ENCODE measurements at places on chromosomes 6 and 20.

DNA sequence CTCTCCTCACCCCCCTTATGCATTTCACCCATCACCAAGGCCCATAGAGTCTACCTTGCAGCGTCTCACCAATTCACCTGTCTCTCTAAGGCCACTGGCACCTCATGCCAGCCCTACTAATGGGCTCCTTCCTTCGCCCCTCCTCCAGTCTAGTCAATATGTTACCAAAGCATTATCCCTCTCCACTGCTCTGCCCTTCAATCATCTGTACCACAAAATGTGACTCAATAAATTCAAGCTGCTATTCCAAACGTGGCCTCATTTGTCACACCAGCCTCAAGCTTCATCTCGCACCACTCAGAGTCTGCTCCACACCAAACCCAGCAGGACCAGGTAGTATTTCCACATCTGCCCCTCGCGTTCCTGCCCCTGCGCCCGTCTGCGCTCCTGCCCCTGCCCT lies 21.8 kb upstream of the RPS6KA2 start:
- DNase-seq, result no peak

- no peak for DNase-seq
These were observed 47.3 kb downstream of the SLC35D3 start for GRCh38 chr6:136969433-136969832.

- DNase-seq, result no peak
These were observed 131.3 kb upstream of the OGFRL1 start for GRCh38 chr6:71157345-71157744.

DNA sequence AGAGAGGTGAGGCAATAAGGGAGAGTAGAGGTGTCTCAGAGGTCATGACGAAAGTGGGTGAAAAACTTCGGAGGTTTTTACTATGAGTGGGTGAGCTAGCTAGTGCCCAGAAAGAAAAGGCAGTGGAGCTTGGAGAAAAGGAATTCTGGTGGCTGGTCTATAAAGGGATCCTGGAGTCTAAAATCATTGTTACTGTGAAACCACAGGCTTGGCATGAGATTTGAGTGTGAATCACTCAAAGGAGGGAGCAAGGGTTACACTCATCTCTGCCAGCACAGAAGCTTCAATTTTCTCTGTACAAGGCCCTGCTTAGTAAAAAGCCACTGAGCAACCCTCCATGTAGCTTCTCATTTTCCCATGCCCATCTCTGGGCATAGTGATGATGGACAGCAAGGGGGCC lies 47.5 kb downstream of the CD83 start:
- no peak for DNase-seq

DNA sequence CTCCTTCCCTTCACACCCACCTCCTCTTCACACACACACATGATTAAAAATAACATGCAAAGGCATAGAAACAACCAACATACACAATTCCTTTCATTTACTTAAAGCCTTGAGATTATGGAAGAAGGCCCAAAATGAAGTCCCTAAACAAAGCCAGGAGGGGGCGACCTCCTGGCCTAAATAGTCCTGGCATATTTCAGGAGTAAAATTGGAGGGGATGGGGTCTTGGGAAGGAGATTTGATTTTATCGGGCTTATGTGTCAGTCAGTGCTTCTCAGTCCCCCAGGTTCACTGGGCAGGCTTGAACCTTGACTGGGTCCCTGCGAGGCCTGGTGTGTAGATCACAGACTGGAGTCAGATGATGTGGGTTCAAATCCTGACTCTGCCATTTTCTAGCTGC lies 266.4 kb downstream of the SAMD5 start:
- no peak for DNase-seq

- no peak for DNase-seq
These were observed 23.6 kb upstream of the NKAIN2 start for GRCh38 chr6:123780021-123780420.

DNA sequence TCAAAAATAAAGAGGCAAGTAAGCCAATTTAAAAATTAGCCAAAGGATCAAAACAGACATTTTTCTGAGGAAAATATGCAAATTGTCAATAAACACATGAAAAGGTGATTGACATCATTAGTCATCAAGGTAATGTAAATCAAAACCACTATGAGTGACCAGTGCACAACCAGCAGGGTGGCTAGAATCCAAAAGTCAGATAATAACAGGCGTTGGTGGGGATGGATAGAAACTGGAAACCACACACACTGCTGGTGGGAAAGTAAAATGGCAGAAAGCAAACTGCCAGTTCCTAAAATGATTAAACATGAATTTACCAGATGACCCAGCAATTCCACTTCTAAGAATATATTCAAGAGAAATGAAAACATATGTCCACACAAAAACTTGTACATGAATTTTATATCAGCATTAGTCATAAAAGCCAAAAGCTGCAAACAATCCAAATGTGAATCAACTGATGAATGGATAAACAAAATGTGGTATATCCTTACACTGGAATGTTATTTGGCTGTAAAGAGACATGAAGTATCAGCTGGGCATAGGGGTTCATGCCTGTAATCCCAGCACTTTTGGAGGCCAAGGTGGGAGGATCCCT lies 74.8 kb upstream of the MBOAT1 start:
- no peak for DNase-seq

- no peak for DNase-seq
These were observed 28.7 kb downstream of the ANKS1A start for GRCh38 chr6:34917626-34918285.

- DNase-seq, result no peak
These were observed 17.2 kb downstream of the UNC5CL start for GRCh38 chr6:41021832-41022231.

DNA sequence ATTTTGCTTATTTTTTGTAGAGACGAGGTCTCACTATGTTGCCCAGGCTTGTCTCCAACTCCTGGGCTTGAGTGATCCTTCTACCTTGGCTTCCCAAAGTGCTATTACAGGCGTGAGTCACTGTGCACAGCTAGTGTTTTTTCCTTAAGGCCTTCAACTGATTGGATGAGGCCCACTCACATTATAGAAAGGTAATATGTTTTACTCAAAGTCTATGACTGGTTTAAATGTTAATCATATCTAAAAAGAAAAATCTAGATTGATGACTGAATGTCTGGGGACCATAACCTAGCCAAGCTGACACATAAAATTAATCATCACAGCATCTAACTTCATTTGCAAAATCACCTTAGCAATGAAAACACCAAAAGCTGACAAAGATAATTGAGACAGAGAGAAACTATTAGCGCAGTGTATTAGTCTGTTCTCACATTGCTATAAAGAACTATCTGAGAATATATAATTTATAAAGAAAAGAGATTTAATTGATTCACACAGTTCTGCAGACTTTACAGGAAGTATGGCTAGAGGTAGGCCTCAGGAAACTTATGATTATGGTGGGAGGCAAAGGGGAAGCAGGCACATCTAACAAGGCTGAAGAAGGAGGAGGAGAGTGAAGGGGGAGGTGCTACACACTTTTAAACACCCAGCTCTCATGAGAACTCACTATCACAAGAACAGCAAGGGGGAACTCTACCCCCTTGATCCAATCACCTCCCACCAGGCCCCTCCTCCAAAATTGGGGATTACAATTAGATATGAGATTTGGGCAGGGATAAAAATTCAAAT lies 66.8 kb upstream of the ARHGAP18 start:
- no peak for DNase-seq

- no peak for DNase-seq
These were observed 11.8 kb downstream of the NINL start for GRCh38 chr20:25573288-25574251.

DNA sequence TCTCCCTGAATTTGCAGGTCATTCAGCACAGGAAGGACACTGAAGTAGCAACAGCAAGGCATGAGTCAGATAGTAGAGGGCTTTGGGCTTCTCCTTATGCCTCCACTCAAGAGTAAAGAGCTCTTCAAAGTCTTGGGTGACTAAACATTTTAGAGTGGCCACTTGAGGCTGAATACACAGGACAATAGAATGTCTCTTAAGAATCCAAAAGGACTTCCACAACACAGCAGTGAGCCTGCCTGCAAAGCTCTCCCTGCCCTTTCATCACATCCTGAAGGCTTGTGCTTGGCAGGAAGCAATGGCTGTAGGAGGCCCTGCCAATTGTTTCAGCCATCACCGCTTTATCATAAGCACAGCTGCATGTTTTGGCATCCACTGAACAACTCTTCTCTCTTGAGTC lies 36.8 kb downstream of the FOXQ1 start:
- no peak for DNase-seq

GRCh38 chr20:54086507-54087039 lies 16.2 kb upstream of the BCAS1 start:
- no peak for DNase-seq

- peak; percentile 41 for DNase-seq
These were observed 8.8 kb upstream of the CD83 start for GRCh38 chr6:14108571-14109410.

- DNase-seq, result no peak
These were observed 288.7 kb downstream of the CD109 start for GRCh38 chr6:73984571-73985210.

- DNase-seq, result no peak
These were observed 715.8 kb upstream of the HS3ST5 start for GRCh38 chr6:115058414-115059211.

DNA sequence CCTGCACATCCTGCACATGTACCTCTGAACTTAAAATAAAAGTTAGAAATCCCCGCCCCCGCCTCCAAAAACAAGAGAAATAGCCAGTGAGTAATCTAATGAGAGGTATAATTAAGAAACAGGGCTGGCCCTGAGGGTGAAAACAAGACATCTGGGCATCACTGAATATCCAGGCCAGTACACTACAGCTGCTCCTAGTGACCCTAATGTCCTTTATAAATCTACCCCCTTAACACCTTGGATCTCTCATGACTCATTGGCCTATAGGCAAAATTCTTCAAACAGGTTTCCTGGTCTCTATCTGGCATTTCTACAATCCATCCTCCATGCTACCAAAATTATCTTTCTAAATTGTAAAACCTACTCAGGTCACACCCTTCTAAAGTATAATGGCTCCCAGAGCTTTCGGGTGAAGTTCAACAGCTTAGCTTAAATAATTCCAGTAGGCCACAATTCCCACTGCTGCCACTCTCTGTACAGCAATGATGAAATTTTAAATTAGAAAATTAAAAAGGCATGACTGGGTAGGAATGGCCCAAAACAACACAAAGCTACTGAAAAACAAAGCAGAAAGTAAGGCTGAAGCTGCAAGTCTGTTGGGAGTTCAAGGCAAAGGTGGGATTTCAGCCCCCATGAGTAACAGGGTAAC lies 260.9 kb downstream of the GMDS start:
- DNase-seq, result no peak

DNA sequence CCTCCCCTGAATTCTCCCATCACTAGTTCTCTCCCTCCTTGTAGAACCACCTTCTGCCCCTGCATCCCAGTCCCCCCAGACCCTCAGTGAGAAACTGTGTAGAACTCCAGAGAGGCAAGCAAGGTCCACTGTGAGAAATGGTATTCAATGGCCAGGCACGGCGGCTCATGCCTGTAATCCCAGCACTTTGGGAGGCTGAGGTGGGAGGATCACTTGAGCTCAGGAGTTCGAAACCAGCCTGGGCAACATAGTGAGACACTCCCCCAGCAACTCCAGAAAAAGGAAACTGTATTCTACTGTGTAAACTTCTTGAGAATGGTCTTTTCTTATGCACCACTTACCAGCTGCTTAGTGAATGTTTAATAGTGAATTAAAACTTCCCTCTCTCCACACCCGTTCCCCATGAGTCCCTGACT lies 8.2 kb upstream of the CD83 start:
- DNase-seq, result no peak

- DNase-seq, result no peak
These were observed 19.3 kb upstream of the EFCAB8 start for GRCh38 chr20:32839227-32839981.

GRCh38 chr20:15922556-15922955 lies 650.7 kb downstream of the KIF16B start:
- no peak for DNase-seq

DNA sequence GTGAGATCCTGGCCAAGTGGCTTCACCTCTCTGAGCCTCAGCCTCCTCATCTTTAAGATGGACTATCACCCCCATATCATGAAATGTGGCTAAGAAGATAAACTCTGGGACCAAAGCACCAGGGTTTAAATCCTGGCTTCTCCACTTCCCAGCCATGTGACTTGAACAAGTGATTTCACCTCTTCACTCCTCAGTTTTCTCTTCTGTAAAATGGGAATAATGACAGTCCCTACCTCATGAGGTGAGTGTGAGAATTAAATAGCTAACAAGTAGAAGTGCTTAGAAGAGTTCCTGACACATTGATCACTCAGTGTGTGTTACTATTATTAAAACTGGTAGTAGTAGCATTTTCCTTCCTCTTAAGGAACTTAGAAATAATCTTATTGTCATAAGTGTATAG lies 516.9 kb upstream of the SULF2 start:
- DNase-seq, result no peak

GRCh38 chr6:98335594-98335993 lies 498.8 kb upstream of the POU3F2 start:
- DNase-seq, result no peak

DNA sequence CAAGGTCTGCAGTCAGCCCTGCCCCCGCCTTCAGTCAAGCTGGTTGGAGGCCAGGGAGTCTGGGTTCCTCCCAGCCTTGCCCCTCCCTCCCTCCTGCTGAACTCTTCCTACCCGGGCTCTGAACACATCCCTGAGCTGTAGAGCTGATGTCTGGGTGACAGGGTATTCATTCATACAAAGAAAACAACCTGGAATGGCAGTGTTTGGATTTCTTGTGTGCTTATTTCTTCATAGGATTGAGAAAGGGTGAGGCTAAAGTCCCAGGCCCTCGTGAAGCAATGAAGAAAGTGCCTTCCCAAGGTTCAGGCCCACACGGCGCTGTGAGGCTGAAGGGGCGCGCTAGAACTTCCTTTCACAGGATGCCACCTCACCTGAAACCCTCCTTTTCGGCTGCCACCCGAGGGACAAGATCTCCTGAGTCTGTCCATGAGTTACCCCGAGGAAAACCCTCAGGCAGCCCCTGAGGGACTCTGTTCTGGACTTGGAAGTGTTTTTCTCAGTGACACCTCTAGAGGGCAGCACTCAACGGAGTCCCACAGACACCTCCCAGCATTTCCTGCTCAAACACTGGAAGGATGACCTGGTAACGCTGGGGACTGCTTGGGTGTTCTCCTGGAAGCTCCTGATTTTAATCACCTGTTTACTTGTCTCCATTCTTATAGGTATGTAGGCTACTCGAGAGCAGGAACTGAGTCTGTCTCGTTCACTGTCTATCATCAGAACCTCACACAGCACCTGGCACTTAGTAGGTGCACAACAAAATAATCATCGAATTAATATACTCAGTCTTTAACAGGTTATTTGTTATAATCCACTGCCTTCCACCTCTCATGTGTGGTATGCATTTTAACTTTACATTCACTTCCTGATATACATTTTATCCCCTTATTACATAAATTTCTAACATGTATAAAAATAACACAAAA lies 11.8 kb upstream of the GSTA1 start:
- peak; percentile 41 for DNase-seq

DNA sequence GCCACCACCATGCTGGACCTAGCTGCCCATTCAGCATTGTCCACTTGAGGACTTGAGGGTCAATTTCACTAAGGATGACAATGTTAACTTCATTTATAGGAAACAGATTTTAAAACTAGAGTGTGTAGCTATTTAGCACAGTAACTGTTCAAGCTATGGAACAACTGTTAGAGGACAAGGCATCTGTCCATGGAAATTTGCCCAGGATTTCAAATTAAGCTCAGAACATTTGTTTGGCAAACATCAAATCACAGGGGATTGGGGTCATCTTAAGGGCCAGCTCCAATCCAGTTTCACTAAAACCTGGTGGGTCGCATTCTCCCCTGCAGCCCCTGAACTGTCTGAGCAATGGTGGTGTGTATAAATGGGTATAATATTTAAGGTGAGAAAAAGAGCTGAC lies 35.1 kb downstream of the PM20D2 start:
- no peak for DNase-seq

- DNase-seq, result no peak
These were observed 23.8 kb upstream of the NXT1 start for GRCh38 chr20:23326774-23327173.

Data from stimulated activated CD4-positive, alpha-beta T cell treated with anti-CD3 and anti-CD28 coated beads, Interleukin-2, amount 100 ng/mL, for 24 hours (primary cell).